ENCODE measurements at places on chromosomes 3 and 15.
A peak's percentile ranks its signal among the peaks of the same experiment; 100 is the strongest.

- DNase-seq, result no peak
Observed at GRCh38 chr15:36301947-36302346, 277.5 kb upstream of the CDIN1 start.

- peak; percentile 20 for DNase-seq
Observed at GRCh38 chr3:122560680-122561079, 3.4 kb downstream of the PARP9 start.

- DNase-seq, result no peak
Observed at GRCh38 chr3:16182183-16182582, 7.7 kb downstream of the GALNT15 start.

DNA sequence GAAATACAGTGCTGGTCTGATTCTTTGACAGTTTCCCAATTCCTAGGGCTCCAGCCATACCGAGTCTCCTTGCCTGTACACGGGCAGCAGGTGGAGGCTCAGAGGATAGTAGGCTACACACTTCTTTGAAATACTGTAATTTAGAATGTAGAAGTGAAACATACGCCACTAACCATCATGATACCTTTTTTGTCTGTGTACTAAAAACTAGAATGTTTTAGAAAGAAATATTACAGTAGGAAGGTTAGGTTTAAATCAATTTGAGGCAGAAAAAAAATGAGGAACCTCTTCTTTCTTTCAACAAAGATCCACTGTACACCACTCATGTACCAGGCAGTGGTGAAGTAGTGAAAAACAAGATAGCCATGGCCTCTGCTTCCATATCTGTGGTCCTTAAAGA is 354.7 kb downstream of the MCTP2 start:
- no peak for DNase-seq

GRCh38 chr3:19190602-19191001 is 42.3 kb downstream of the KCNH8 start:
- no peak for DNase-seq

DNA sequence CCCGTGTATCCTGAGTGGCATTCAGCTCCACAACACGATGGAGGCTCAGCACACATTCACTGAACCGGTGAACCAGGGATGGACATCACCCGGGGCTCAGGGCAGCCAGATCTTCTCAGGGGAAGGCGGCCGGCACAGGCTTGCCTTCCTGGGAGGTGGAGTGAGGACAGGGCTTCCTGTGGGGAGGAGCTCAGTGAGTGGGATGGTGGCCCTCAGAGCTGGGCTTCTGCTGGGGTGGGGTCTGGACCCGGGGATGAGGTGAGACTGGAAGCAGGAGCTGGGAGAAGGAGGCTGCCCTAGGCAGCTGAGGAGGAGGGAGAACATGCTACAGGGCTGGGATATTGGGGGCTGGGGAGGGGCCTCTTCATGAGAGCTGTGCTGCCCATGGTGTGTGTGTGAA is 58.5 kb upstream of the PRR23E start:
- DNase-seq, result no peak

DNA sequence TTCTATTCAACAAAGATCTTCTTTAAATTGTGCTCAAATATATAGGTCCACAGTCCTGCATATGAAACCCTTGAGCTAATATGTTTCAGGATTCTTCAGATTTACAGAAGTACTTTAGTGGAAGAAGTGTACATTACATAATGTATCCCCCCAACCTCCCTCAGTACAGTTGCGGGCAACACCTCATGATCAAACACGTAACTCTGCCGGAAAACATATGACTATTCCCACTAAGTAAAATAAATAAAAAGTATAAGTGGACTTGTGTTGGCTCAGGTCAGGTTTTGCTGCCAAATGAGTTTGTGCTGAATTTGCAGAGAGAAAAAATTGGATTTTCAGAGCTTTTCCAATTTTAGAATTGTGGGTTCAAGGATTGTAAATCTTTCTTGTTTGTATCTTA is 267.6 kb upstream of the MDFIC2 start:
- no peak for DNase-seq

DNA sequence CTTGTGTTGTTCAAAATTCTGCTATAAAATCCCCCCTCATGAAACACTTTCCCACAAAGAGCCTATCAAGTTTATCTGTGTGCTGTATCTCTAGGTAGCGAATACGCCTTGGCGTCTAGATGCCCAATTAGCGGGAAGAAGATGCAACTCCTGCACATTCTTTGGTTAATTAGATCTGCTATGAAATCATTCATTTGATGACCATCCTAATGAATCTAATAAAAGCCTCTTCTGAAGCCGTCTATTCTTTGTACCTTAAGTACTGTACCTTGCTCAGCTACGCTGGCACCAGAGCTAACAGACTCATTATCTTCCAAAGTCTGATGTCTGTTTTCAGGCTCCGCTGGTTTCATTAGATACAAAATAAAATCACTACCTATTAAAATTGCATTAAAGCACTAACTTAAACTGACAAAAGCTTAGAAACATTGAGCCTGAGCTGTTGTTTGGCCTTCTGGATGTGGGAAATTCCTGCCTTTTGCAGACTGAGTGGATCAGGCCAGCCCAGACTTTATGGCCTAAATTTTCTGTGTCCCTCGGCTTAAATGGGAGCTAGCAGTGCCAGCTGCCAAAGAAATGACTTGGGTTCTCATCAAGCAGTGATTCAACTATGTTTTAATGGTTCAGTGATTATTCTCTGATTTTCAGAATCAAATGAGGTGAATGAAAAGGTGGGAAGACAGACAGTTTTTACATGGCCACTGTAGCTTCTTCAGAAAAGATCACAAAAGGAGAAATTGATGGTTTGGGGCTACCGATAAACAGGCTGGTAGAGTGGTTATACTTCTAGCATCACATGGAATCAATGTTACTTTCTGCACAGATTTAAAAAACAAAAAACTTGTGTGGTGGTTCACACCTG is 28.4 kb upstream of the CHST2 start:
- DNase-seq, result no peak

- no peak for DNase-seq
Observed at GRCh38 chr15:74957476-74958035, 984 bp upstream of the RPP25 start.

- no peak for DNase-seq
Observed at GRCh38 chr3:136995652-136996051, 37.9 kb downstream of the IL20RB start.

- DNase-seq, result no peak
Observed at GRCh38 chr3:66934725-66935124, 63.4 kb upstream of the KBTBD8 start.

GRCh38 chr3:27677565-27677964 is 44.6 kb downstream of the EOMES start:
- DNase-seq, result no peak

Data from stimulated activated CD4-positive, alpha-beta T cell treated with anti-CD3 and anti-CD28 coated beads, TNF-alpha, amount 100 ng/mL, for 1 hour (primary cell).